WTC11 (cell line): ENCODE measurements at places on chromosomes 6 and 20. TPM values are rescaled to one million over a fixed set of nuclear protein-coding genes. Genes with fewer than 3 reads are reported as not detected.

GRCh38 chr6:46638650-46639049 lies 14.0 kb downstream of the CYP39A1 start:
- DNase-seq, result no peak

GRCh38 chr20:16352321-16352720 lies 220.9 kb downstream of the KIF16B start:
- DNase-seq, result no peak

- DNase-seq, result peak; percentile 77
These were observed 238.1 kb downstream of the RNGTT start for GRCh38 chr6:88725111-88725975.

DNA sequence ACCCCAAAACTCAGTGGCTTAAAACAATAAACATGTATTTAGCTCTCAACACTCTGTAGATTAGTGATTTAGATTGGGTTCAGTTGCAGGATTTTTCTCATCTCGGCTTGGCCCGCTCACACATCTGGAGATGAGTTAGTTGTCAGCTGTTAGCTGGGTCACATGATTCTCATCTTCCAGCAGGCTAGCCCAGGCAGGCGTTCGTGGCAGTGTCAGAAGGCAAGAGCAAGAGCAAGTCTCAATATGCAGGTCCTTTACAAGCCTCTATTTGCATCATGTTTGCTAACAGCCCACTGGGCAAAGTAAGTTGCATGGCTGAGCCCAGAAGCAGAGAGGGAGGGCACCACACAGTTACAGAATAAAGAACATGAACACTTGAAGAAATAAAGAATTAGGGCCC lies 83.6 kb upstream of the MYLIP start:
- no peak for DNase-seq

- no peak for DNase-seq
These were observed at the start of gene FRK for GRCh38 chr6:116060572-116061283. TSS of gene FRK (minus strand) at chr6:116060891. CDS start at chr6:116060311, 580 bp downstream.

- no peak for DNase-seq
These were observed 92.6 kb downstream of the GRIK2 start for GRCh38 chr6:101486124-101486523.

- DNase-seq, result no peak
These were observed 115.7 kb upstream of the CLDN20 start for GRCh38 chr6:155147958-155148663.

- DNase-seq, result no peak
These were observed 43.6 kb downstream of the NCOA7 start for GRCh38 chr6:125834348-125834747.

DNA sequence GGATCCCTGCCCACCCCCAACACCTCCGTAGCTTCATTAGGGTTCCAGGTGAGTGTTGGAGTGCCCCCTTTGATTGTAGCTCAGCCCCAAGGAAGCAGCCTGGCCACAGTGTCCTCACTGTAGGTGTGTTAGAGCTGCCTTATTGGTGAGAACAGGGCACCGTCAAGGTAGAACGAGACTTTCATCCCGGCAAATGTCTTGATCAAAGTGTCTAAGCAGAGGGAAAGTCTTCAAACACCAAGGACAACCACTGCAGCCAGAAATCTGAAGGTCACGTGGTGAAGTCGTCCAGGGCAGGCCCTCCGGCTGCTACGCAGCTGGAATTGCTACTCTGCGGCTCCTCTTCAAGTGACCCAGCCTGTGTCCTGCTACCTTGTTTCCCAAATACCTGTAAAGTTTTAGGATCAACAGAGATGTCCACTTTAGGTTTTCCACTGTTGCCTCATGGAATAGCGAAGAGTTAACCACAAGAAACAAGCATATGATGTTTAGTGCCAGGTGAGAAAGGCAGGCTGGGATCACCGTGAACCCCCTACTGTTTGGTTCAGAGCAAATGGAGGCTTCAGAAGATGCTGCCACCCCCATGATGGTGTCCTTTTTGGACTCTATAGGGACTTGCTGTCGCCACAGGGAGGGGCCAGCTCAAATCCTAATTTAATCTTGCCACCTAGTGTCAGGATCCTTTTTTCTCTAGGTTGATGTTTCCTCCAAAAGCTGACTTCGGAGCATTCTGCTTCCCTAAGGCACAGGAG lies 1.7 kb upstream of the DLL1 start:
- DNase-seq, result no peak

DNA sequence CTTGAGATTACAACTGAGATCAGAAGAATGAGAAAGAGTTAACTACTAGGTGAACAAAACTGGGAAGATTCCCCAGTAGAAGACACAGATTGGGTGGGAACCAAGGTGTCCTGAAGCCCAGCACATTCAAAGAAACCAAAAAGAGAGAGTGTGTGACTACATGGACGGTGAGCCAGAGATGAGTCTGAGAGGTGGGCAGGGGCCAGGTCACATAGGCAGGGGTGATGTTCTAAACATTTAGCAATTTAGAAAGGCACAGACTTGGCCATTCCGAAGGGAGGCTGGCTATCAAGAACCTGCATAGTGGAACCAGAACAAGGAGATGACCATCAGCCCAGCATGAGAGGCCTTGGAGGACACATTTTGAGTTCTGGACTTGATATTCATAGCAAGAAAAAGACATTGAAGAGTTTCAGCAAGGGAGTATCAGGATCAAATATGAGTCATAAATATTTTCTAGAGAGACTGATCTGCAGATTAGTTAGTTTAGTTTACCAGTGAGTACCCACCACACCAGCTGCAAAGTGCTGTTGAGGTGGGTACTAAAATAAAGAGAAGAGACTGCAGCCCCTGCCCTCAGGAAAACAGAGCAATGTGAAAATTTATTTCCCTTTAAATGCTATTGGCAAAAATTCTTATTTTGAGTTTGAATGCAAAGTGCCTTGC lies 340.5 kb upstream of the PRDM1 start:
- no peak for DNase-seq

- DNase-seq, result no peak
These were observed 96.1 kb downstream of the NUS1 start for GRCh38 chr6:117771403-117771802.

DNA sequence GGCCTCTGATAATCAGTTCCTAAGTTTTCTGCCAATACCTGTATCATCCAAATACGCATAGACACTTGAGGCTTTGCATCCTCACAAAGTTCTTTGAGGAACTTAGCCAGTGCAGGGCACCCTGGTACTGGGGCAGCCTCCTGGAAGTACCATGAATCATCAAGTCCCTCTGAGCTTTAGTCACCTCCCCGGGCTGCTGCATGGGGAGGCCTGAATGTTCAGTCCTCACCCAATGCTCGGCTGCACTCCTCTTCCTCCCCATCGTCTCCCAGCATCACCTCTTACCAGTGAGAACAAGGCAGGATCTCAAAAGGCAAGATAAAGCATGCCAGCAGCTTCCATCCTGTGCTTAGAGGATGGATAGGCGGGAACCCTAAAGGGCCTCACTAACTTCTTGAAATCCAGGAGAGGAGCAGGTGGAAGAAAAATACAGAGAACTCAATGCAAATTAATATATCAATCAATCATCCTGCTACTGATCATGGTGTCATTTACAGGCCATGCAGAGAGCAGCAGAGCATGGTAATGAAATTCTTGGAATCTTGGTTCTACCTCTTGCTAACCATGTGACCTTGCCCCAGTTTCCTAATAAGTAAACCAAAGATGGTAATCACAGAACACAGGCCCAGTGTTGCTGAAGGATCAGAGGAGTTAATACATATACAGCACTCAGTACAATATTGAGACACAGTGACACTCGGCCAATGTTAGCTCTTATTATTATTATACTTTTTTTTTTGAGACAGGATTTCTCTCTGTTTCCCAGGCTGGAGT lies 4.7 kb upstream of the CCN6 start:
- DNase-seq, result no peak

GRCh38 chr6:32168350-32168749 lies 4.0 kb downstream of the EGFL8 start:
- DNase-seq, result no peak

DNA sequence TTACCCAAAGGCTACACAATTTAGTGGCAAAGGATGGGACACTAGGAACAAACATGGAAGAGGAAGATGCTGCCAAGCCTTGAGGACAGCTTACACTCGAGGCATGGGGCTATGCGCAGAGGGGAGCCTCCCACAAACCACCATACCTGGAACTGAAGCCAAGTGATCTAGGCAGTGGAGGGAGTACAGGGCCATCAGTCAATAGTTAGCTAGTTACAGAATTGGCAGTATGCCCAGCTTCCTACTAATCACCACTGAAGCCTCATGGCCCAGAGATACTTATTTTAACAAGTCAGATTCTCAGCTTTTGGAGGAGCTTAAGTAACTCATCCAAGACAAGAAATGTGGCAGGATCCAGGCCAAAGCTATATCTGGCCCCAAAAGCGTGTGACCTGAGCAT lies 226.6 kb upstream of the MOCS1 start:
- no peak for DNase-seq

- no peak for DNase-seq
These were observed 10.9 kb downstream of the BANF2 start for GRCh38 chr20:17710379-17711266.

GRCh38 chr6:12957321-12958051 lies 240.9 kb downstream of the PHACTR1 start:
- peak; percentile 21 for DNase-seq

GRCh38 chr6:7016226-7016625 lies 91.5 kb upstream of the RREB1 start:
- DNase-seq, result no peak

GRCh38 chr6:6193221-6193745 lies 127.2 kb downstream of the F13A1 start:
- no peak for DNase-seq

- no peak for DNase-seq
These were observed 240.5 kb downstream of the KHDRBS2 start for GRCh38 chr6:62045502-62045901.

- DNase-seq, result no peak
These were observed 618.6 kb upstream of the FLRT3 start for GRCh38 chr20:14956026-14956425.

- no peak for DNase-seq
These were observed 178.4 kb downstream of the FARS2 start for GRCh38 chr6:5439749-5440148.

DNA sequence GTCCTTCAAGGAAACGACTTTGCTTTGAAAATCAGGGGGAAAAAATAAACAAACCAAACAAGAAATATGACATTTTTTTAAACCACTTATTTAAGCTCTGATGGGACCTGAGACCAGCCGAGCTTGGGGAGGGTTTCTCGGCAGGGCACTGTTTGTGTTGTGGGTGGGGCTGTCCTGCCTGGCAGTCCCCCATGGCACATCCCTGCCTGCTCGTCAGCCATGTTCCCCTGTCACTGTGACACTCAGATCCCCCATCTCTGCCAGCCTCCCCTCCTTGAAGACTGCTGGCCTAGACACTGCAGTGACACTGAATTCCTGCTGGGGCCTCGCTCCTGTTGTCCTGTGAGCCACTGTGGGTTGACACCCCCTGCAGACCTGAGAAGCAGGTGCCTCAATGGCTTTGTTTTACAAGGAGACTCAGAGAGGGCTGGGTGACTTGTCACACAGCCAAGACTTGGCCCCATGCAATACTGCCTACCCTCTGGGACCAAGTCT lies 95.1 kb upstream of the PTPN1 start:
- DNase-seq, result no peak

- peak; percentile 39 for DNase-seq
These were observed 902 bp downstream of the SLC29A1 start for GRCh38 chr6:44224029-44224964.

GRCh38 chr6:88519301-88520016 lies 353.3 kb upstream of the CNR1 start:
- no peak for DNase-seq

DNA sequence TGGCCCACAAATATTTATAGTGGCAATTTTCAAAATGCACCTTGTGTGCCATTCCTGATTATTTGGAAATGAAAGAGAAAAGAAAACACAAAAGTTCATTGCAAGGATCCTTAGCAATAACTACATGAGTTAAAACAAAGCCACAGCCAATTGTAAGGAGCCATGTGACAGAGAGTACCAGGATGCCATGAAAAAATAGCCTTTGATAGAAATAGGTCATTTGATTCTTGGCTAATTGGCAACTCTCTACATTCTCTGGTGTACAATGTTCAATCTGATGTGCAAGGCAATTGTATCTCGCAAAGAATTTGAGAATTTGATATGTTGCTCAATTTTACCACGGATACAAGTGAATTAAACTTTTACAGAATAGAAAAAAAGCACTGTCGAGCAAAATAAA lies 9.6 kb downstream of the HLA-A start:
- no peak for DNase-seq

DNA sequence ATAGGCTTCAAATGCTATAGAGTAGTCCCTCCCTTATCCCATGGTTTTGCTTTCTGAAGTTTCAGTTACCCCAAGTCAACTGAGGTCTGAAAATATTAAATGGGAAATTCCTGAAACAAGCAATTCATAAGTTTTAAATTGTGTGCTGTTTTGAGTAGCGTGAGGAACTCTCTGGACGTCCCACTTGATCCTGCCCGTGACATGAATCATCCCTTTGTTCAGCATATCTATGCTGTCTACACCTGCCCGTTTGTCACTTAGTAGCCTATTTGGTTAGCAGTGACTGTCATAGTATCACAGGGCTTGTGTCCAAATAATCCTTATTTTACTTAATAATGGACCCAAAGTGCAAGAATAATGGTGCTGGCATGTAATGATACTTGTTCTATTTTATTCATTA lies 5.0 kb downstream of the PCMT1 start:
- DNase-seq, result no peak

GRCh38 chr6:32854376-32855178 lies 585 bp downstream of the PSMB9 start:
- DNase-seq, result no peak

DNA sequence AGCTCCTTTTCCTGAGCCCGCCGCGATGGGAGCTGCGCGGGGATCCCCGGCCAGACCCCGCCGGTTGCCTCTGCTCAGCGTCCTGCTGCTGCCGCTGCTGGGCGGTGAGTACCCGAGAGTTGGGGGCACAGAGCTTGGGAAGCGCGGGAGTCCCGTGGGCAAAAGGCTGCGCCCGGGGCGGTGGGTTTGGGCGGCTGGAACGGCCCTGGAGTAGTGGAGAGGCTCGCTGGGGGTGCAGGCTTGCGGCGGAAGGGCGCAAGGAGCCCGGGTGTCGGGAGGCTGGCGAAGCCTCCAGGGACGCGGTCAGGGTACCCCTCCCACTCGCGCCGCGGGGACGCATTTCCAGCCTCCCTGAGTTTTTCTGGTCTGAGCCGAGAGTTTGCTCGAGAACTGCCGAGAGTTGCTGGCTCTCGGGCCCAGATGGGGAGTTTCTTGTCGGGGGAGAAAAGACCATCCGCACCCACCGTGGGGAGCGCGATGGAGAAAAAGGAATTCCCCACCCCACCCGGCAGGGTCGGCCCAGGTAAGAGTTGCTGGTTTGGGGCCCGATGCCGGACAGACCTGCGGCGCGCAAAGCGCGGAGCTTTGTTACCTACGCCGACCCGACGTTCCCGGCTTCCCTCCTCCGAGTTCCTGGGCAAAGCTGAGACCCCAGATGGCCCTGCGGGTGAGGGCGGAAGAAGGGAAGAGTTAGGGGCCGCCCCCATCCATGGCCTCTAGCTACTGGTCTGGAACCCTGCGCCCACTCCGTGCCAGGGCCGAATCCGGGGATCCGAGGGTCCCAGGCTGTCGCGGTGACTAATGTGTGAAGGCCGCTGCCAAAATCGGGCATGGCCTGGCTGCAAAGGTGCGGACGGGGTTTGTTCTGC lies 584 bp downstream of the PTK7 start:
- peak; percentile 76 for DNase-seq

- no peak for DNase-seq
These were observed 27.9 kb upstream of the SERPINB9 start for GRCh38 chr6:2931055-2931454.

The C6orf52 gene
- total RNA-seq, result 0.42 to 1.8 TPM (median 0.50 TPM) in 3 replicates

The TNXB gene
- total RNA-seq, result 6.4 to 10.9 TPM (median 9.0 TPM) in 3 replicates

The LAMA2 gene
- 5.6 to 6.6 TPM (median 6.4 TPM) in 3 replicates for total RNA-seq

The STK4 gene
- 36.0 to 41.2 TPM (median 37.9 TPM) in 3 replicates for total RNA-seq

The KPNA5 gene
- 10.0 to 12.7 TPM (median 12.2 TPM) in 3 replicates for total RNA-seq

The LRRN4 gene
- total RNA-seq, result 0.32 to 0.64 TPM (median 0.48 TPM) in 3 replicates

The SMOC2 gene
- total RNA-seq, result 3.3 to 3.9 TPM (median 3.6 TPM) in 3 replicates

The IPCEF1 gene
- total RNA-seq, result 0.25 to 1.3 TPM (median 1.2 TPM) in 3 replicates

The EPB41L1 gene
- total RNA-seq, result 37.7 to 38.7 TPM (median 38.1 TPM) in 3 replicates

The OPN5 gene
- not detected in 3 replicates for total RNA-seq

The SLC35B3 gene
- 8.4 to 9.9 TPM (median 9.7 TPM) in 3 replicates for total RNA-seq
